ENCODE measurements at places on chromosomes 12 and 14.
A peak's percentile ranks its signal among the peaks of the same experiment; 100 is the strongest.

GRCh38 chr12:124125203-124125871 is 152.3 kb downstream of the ZNF664 start:
- DNase-seq, result no peak

DNA sequence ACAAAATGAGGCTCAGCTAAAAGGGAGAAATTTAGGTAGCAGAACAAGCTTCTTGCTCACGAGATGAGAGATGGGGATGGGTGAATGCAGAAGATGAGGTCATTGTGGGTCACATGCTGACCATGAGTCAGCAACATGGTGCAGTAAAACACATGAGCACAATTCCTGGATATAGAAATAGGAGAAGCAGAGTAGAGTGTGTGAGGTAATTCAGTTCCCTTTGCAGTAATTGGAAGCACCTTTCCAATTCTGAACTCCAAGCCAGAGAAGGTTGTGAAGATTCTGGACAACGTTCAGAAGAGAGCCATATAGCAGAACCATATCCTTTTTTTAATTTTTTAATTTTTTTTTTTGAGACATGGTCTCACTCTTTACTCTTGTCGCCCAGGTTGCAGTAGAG is 62.0 kb upstream of the LMNTD1 start:
- DNase-seq, result peak; percentile 44

DNA sequence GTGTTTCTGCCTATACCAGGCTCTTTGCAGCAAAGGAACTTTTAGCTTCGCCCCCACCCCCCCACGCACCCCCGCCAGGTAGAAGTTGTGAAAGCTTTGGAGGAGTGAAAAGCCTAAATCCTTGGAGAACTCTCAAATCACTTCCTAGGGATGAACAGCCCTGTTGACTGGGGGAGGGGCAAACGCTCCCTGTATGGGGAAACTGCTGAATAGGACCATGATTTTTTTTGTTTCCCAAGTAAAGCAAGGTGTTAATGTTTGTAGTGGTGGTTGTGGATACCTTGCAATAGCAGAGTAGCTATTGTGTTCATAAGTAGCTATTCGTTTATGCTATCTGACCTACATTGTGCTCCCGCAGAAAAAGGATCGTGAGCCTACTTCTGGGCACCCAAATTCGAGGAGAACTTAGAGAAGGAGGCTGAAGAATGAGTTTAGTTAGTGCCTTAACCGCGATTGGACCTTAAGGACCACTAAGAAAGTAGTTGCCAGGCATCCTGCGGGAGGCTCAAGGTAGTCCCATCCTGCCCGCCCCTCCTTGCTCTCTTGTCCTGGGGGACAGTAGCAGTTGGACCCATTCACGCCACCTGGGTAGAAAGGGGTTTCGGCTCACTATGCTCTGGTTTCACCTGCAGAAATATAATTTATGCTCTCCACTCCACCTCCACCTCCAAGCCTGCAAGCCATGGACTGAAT is 901 bp upstream of the NFKBIA start:
- DNase-seq, result no peak

GRCh38 chr12:6540181-6540877 is 6.0 kb downstream of the GAPDH start:
- DNase-seq, result no peak

- DNase-seq, result no peak
Measured at GRCh38 chr14:44135972-44136371, 371.1 kb downstream of the FSCB start.

- DNase-seq, result no peak
Measured at GRCh38 chr12:70443062-70443673, 77.1 kb downstream of the KCNMB4 start.

- DNase-seq, result no peak
Measured at GRCh38 chr14:69594846-69595245, 16.6 kb upstream of the SUSD6 start.

- no peak for DNase-seq
Measured at GRCh38 chr12:113469949-113470743, 1.5 kb downstream of the LHX5 start.

- no peak for DNase-seq
Measured at GRCh38 chr12:57813971-57814772, 4.4 kb downstream of the AVIL start.

- no peak for DNase-seq
Measured at GRCh38 chr12:88017964-88018363, 11.2 kb downstream of the C12orf50 start.

- DNase-seq, result no peak
Measured at GRCh38 chr14:31530136-31530535, 31.1 kb upstream of the NUBPL start.

DNA sequence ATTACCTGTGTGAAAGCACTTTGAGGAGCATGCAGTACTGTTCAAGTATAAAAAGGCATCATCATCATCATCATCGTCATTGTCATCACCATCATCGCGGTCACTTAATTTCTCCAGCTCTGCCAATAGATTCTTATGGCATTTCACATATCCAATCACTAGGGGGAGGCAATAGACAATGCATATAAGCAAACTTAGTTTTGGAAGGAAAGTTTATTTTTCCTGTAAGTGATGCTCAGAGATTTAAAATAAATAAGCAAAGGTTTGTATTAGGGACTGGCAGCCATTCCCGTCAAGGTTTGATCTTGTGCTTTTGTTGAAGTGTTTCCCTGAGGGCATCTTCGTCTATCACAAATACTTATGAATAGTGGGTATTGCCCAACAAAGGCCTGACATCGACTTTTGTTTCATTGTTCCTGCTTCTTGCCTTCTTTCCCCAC is 127.4 kb downstream of the KTN1 start:
- DNase-seq, result no peak

DNA sequence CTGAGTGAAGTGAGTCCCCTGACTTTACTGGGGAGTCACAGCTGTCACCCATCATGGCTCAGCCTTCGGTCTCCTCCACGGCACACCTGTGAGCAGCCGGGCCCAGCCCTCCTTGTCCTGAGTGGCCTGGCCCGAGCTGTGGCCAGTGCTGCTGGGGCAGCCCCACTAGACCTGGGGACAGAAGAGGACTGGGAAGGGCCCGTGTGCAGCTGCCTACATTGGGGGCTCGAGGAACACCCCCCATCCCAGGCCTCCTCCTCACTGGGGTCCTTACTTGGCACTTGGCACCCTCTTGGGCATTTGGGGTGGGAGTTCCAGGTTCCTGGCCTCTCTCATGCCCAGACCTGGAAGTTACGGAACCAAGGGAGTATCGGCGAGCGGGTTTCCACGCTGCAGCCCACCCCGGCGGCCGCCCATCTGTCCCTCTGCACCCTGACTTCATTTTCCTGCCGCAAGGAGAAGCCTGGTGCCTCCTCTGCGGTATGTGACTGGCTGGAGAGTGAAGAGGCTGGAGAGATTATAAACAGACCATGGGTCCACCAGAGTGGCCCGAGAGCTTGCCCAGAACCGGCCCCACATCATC is 179.7 kb downstream of the KIF26A start:
- DNase-seq, result no peak

GRCh38 chr12:80317307-80317706 is 126.7 kb upstream of the PTPRQ start:
- no peak for DNase-seq

DNA sequence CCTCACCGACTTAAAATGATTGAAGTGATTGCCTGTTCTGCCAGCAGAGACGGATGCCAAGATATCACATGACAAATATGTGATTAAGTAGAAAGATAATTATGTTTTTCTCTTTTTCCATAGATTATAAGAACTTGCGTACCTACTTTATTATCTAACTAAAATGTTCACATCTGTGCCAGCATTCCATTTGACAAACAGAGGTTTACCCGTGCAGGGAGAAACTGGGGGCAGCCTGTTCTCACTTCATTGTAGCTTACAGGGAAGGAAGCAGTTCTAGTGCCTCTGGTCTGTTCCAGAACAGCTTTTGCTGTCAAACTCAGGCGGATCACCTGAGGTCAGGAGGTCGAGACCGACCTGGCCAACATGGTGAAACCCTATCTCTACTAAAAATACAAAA is 29.6 kb downstream of the CCDC62 start:
- no peak for DNase-seq

GRCh38 chr14:61470261-61470960 is 149.0 kb downstream of the PRKCH start:
- DNase-seq, result peak; percentile 79

DNA sequence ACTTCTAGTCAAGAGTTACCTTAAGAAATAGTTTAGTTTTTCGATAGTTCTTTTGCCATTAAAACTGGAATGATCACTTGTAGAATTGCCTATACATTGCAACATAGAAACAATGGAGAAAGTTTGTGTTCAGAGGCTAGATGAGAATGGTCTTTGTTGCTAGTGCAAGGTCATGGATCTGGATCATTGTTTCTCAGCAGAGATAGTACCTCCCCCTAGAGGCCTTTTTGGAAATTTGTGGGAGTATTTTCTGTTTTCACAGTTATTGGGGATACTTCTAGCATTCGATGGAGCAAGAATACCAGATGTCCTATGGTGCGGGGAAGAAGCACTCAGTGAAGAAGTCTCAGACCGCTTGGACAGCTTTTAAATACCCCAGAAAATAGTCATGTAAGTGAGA is 138.8 kb upstream of the HMGA2 start:
- no peak for DNase-seq

DNA sequence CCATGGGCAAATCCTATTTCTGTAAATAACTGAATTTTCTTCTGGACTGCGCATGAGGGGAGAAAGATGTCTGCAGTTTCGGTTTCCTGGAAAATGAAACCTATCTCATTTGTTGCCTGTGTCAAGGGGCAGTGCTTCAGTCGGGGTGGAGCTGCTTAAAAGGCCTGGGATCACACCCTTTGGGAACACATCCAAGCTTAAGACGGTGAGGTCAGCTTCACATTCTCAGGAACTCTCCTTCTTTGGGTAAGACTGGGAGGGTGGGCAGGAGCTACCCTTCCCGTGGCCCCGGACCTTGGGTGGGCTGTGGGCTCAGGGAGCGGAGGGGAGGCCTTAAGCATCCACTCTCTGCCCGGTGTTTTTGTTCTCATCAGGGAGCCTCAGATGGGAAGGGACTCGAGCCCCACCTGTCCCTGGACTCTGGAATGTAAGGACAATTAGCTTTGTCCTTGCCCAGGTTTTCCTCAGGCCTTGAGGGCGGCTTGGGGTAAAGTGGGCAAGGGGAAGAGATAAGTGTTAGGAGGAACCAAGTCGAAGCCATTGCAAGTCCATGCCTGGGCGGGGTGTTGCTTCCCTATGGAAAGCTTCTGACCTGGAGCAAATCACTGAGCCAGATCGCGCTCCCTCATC is at the start of gene IFI27:
Gene IFI27 (plus strand): TSS at position 185 of the 630 bp plus-strand sequence.
- no peak for DNase-seq

- DNase-seq, result no peak
Measured at GRCh38 chr12:11085419-11085818, 6.7 kb downstream of the TAS2R43 start.

DNA sequence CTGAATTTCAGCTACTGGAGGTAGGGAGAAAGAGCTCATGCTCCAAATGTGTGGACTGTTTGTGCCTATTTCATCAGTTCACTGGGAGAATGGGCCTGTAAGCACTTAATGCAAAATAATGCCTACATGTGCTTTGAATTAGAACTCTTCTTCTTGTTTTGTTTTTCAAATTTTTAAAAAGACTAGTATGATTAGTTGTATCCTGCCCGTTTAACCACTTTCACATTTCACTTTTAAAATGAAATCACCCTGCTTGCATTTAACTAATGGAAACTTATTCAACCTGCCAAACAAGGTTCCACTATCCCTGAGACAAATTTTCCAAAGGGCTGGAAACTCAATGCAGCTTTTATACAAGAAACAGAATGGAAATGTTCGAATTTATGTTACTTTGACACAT is 79.7 kb downstream of the SAMD4A start:
- no peak for DNase-seq

- no peak for DNase-seq
Measured at GRCh38 chr12:55061024-55061423, 41.2 kb downstream of the NEUROD4 start.

GRCh38 chr12:43038991-43039390 is 449.4 kb upstream of the PRICKLE1 start:
- no peak for DNase-seq

DNA sequence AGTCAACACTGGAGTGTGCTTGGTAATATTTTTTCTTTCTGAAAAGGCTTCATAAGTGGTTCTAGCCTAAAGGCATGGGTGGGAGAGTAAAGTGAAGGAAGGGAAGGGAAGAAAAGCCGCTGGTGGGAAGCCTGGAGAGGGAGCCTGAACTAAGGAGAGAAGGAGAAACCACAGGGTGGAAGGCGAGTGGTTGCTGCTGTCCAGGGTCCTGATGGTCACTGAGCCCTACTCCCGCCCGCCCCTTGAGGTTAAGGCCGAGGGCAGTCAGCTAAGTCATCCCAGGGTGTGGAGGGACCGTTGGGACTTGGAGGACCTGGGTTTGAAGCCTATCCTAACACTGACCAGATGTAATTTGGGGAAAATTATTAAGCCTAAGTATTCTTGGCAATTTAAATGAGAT is 189.1 kb downstream of the PIWIL1 start:
- no peak for DNase-seq

DNA sequence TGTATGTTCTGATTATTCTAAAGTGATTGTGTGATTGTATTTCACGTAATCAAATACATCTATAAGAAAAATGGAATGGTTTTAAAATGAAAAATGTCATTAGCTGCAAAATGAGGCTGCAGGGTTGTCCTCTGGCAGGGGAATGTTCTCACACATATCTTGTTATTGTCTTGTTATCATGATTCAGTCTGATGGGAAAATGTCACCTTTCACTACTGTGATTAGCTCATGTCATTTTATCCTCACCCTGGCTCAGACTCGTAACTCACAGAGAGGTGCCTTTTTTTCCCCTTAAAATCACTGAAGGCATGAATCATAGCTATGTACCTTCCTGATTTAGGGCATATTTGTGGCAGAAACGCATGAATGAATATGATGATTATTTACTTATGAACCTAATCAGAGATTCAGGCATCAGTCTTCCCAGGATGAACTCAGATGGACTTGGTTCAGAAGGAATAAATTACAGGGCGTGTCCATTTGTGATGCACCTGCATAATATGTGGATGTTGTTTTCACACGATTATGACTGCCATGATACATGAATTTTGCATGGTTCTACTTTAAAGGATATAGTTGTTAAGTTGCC is 1339.2 kb downstream of the AACS start:
- no peak for DNase-seq

DNA sequence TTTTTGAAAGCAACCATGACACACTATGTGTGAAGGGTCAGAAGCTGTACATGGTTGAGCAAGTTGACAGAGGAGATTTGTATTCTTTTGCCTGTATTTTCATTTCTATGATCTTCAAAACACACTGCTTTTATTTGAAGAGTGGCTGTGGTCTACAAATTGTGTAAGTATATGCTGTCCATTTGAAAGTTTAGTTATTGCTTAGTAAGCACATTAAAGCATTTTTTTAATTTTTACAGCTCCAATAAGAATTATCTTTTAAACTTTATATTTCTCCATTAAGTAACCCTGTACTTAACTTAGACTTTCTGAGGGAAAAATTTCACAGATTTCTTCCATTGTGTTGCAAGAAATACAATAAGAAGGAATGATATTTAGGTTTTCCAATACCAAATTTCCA is 915.2 kb downstream of the SLC6A15 start:
- DNase-seq, result no peak

All from smooth muscle cell of the brain vasculature (primary cell).